Urinary bladder (tissue), 4 donors: ENCODE measurements at places on chromosomes 16 and 17. TPM values are rescaled to one million over a fixed set of nuclear protein-coding genes. Genes with fewer than 3 reads are reported as not detected.

GLG1 gene
- total RNA-seq: 164 TPM

SYCE1L gene
- 0.90 TPM for total RNA-seq

TNS4 gene
- total RNA-seq: 5.4 TPM

CLEC16A gene
- 19.9 TPM for total RNA-seq

PPL gene
- total RNA-seq: 10.1 TPM

CLEC19A gene
- total RNA-seq: not detected

MT1F gene
- 0.95 TPM for total RNA-seq

CDH3 gene
- total RNA-seq: 5.7 TPM

PLA2G10 gene
- total RNA-seq: 0.32 TPM

NPIPB2 gene
- 7.1 TPM for total RNA-seq

GLIS2 gene
- total RNA-seq: 6.1 TPM

HSD17B1 gene
- total RNA-seq: 1.5 TPM

UTS2R gene
- total RNA-seq: not detected

DNAH9 gene
- total RNA-seq: 0.79 TPM

SHCBP1 gene
- total RNA-seq: 12.8 TPM

C16orf96 gene
- total RNA-seq: 0.11 TPM

KCNH6 gene
- not detected for total RNA-seq

CLEC3A gene
- total RNA-seq: 16.8 TPM

GNGT2 gene
- total RNA-seq: 0.42 TPM

PRAC1 gene
- 7.7 TPM for total RNA-seq

ACSM2A gene
- not detected for total RNA-seq

SLC2A4 gene
- 11.6 TPM for total RNA-seq

RSKR gene
- 13.0 TPM for total RNA-seq

C17orf75 gene
- total RNA-seq: 26.9 TPM

SPDYE4 gene
- not detected for total RNA-seq

POLR3K gene
- total RNA-seq: 3.4 TPM

KRTAP17-1 gene
- not detected for total RNA-seq

CCL16 gene
- 0.21 TPM for total RNA-seq

CLEC18B gene
- total RNA-seq: not detected

TPSG1 gene
- total RNA-seq: not detected

CCL8 gene
- 1.0 TPM for total RNA-seq

GAS2L2 gene
- total RNA-seq: not detected

BRIP1 gene
- total RNA-seq: 19.0 TPM

NTN1 gene
- 9.7 TPM for total RNA-seq

PRR35 gene
- not detected for total RNA-seq

TLCD1 gene
- 1.7 TPM for total RNA-seq

ENDOV gene
- 12.9 TPM for total RNA-seq

OR1A1 gene
- not detected for total RNA-seq

MT1M gene
- total RNA-seq: 0.48 TPM

FOXN1 gene
- total RNA-seq: 0.11 TPM

MPP2 gene
- 3.7 TPM for total RNA-seq

MVD gene
- 14.8 TPM for total RNA-seq

SPHK1 gene
- 3.8 TPM for total RNA-seq

ANKFN1 gene
- 8.0 TPM for total RNA-seq

GNAO1 gene
- 4.7 TPM for total RNA-seq

AANAT gene
- not detected for total RNA-seq

CHST4 gene
- total RNA-seq: not detected

CHMP1A gene
- 27.9 TPM for total RNA-seq

SLFN12 gene
- total RNA-seq: 35.3 TPM

PCTP gene
- 16.7 TPM for total RNA-seq
